ENCODE measurements at places on chromosomes 4 and X.

- no peak for DNase-seq
These were observed 27.0 kb downstream of the NYX start for GRCh38 chrX:41473936-41474725.

- no peak for DNase-seq
These were observed 14.7 kb downstream of the VEGFC start for GRCh38 chr4:176778063-176778462.

DNA sequence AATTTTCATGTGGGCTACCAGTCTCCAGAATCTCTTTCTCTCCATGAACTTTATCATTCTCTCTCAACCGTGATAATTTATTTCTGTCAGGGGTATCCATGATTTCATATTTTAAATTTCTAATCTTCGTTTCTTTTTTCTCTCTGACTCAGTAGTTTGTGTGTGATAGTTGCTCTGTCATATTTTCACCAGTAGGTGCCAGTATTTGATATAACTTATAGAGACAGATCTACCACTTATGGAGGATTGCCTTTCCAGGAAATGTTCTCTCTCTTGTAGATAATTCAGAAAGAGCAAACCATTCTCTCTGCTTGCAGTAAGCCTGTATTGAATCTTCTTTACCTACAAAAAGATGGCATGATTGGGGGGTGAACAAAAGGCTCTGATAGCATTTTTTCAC, 79.3 kb upstream of the DYNLT3 start:
- DNase-seq: peak; percentile 63

- DNase-seq: no peak
These were observed 7.3 kb downstream of the PPP1R3F start for GRCh38 chrX:49276671-49277534.

DNA sequence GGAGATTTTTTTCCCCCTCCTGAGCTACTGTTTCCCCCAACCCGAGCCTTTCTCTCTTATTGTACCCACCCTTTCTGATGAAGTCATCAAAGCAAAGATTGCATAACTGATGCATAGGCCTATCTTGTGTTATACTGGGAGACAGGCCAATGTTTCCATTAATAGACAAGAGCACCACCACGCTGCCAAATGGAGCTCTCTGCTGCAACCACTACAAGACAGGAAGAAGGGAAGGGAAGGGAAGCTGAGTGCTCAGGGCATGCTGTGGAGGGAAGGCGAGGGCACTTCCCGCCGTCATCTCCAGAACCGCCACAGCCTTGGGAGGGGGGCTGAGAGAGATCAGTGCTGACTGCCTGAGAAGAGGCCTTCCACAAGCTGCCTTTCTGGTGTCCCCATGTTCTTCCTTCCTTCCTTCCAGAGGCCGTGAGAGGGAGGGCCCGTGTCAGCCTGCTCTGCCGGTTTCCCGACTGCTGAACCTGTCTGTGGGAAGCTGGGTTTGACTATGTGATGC, 75.0 kb downstream of the MGST2 start:
- DNase-seq: peak; percentile 67

DNA sequence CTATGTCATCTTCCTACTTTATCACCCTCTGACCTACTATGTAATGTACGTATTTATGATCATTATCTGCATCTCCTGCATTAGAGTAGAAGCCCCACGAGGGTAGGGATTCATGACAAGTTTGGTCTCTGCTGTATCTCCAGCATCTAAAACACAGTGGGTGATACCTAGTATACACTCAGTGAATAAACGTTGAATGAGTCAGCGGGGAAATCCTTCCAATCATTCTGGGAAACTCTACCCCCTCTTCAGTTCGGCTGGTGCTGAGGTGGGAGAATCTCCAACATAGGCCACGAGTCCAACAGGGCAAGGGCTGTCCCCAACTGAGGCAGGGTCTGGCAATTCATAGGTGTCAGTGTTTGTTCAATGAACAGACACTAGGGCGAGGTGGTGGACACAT, 74.4 kb upstream of the EFNB1 start:
- no peak for DNase-seq

GRCh38 chrX:154376774-154377173, 2.3 kb upstream of the EMD start:
- DNase-seq: no peak

GRCh38 chr4:7811536-7812191, 128.0 kb downstream of the AFAP1 start:
- DNase-seq: no peak

DNA sequence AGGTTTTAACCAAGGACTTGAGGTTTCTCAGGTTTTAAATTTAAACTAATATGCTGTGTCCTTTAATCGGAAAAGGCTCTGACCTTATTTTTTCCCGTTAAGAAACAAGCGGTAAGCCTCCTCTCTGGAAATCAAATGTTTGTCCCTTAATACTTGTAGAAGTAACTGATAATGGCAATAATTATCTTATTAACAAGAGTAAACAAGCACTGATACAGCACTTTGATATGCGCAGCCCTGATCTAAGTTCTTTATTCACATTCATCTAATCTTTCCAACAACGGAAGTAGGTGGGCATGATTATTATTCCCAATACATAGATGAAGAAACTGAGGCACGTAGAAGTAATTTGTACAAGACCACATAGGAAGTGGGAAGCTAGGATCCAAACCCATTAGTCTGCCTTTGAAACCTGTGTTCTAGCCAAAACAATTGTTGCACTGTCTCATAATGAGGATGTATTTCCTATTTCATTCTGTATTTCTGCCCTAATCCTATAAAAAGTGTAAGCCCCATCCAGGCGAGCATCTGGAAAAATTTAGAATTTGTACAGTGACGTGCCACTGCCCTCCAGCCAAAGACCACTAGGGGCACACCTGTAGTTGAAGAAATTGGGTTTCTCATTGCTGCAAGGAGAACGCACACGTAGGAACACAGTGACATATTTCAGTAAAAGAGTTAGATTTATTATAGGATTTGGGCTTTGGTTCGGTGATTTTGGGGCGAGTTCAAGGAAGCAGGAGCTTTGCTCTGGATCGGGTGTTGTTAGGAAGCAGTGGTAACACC, 606 bp downstream of the CXorf58 start:
- no peak for DNase-seq

GRCh38 chr4:185183622-185184281, 20.0 kb downstream of the CFAP97 start:
- DNase-seq: peak; percentile 82

DNA sequence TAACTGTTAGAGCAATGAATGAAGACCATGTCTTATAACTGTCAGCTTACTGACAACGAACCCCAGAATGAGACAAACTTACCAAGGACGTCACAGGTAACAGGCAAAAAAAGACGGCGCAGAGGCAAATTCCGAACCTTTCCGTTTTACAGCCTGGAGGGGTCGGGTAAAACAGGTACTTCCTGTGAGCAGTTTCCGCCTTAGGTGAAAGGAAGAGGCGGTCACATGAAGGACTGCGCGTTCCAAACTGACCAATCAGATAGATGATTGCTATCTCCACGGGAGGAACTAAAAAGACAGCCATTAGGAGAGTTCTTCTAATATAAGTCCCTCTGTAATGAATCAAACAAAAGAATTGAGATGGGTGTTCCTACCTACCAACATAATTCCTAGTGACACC, at the start of gene COX7B2:
Gene COX7B2 (minus strand): TSS at position 168 of the 400 bp plus-strand sequence. CDS start 174,053 bp downstream, outside the sequence.
- DNase-seq: no peak

- no peak for DNase-seq
These were observed 103.5 kb upstream of the KCNIP4 start for GRCh38 chr4:22052076-22052475.

DNA sequence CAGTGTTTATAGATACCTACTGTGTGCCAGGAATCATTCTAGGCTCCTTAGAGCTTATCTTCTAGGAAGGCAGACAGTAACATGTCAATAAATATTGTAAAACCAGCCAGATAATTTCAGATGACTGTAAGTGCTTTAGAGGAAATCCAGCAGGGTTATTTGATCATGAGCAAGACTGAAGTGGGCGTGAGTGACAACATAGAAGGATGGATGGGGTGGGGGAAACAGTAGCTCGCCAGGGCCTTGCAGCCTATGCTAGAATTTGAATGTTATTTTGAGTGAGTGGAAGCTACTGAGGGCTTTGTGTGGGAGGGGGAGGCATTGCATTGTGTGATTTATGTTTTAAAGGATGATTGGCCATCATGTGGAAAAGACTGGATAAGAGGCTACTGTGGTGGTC, 6.7 kb downstream of the SRD5A3 start:
- DNase-seq: no peak

DNA sequence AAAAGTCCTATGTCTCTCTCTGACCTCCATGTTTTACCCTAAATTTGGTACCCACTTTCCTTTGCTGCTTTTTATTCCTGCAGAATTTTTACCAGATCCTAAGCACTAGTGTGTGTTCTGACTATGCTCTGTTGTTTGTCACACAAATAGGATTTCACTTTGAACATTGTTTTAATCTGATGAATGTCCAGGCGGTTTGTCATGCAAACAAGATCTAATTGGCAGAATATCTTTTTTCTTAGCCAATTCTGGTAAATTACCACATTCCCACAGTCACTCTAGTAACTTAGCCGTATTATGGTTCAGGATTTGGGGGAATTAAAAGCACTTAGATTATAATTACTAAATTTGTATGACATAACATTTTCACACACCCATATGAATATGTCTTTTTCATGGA, 557.2 kb upstream of the BOD1L1 start:
- DNase-seq: no peak

DNA sequence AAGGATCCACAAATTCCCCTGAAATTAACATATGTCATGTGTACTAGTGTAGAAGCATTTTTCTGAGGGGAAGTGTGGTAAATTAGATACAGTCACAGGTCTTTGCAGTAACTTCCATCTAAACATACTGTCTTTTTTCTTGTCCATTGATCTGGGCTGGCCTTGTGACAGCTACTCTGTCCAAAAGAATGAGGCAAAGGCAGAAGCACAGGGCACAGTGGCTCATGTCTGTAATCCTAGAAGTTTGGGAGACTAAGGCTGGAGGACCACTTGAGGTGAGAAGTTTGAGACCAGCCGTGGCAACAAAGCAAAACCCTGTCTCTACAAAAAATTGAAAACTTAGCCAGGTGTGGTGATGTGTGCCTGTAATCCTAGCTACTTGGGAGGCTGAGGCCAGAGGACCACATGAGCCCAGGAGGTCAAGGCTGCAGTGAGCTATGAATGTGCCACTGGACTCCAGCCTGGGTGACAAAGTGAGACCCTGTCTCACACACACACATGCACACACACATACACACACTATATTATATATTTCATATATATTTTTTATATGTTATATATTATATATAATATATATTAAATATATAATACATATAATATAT, 47.6 kb downstream of the HAND2 start:
- no peak for DNase-seq

- DNase-seq: peak; percentile 18
These were observed 24.6 kb downstream of the NAP1L5 start for GRCh38 chr4:88672987-88673386.

- DNase-seq: no peak
These were observed 5.6 kb downstream of the QRFPR start for GRCh38 chr4:121375262-121375661.

DNA sequence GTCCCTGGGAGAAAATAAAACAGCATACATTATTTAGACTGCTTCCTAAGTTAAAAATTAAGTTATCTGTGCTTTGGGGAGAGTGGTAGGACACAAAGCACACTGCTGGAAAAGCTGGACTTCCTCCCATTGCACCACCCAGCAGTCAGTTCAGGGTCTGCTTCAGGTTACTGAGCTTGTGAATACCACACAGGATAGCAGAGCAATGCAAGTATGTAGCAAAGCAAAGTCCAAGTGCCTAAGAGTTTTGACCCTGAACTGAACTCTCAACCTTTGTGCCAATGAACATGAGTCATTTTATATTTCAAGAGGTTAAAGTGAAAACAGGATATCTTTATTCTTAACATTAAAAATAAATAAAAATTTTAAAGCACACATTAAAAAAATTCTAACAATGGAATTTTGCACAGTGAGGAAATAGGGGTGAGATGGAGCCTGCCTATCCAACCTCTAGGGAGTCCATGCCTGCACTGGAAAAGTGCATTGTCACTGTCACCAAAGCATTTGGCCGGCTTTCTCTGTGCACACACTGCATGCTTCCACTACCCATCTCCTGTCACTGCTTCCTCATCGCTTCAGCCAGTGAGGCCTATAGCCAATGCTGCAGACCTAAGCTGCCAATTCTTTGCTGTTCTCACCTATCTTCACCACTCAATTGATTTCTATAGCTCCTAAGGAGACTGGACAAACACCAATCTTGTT, 50.9 kb downstream of the ABCG2 start:
- no peak for DNase-seq

DNA sequence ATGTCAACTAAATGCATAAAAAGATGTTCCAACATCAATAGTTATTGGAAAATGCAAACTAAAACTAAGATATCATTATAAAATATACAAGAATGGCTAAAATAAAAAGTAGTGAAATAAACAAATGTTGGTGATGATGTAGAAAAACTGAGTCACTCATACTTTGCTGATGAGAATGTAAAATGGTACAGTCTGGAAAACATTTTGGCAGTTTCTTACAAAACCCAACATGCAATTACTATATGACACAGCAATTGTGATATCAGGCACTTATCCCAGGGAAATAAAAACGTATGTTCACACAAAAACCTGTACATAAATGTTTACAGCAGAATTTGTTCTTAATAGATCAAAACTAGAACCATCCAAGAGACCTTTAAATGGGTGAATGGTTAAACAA, 182.6 kb downstream of the RTL9 start:
- no peak for DNase-seq

DNA sequence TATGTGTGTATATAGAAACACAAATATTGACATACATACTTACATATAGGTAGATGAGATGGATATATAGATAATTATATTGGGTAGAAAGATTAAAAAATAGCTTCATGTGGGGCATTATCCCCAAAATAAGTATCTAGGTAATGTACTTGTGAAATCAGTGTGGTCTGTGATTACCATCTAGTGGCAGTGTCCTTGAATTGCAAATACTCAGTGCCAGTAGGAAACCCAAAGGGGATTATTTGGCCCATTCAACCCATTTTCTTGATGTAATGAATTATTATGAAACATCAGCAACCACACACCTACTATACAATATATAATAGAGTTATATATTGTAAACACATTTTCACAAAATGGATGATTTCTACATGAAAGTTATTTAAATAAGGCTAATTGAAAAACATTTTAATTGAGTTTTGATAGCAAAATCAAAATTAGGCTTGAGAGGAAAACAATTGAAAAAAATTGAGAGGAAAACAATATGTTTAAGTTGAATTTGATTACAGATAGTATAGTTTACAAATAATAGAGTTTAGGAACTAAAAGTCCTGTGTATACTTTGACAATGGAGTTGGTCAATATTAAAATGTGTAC, 389.4 kb downstream of the GALNTL6 start:
- DNase-seq: peak; percentile 30

DNA sequence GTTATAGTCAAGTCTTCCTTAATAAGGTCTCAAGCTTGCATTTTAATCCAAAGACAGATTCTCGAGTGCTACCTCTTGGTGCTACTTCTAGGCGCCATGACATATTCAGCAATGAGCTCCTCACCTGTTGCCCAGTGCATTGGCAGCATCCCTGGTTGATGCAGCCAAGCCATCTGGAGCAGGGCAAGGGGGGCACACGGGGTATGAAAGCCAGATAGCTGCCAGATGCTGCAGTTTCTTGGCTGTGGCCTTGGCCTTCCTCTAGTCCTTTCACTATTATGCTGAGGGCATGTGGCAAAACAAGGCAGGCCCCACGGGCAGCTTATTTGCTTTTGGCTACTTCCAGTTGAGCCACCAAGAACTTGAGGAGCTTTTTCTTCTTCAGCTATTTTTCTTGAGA, 168.6 kb upstream of the PGRMC2 start:
- no peak for DNase-seq

GRCh38 chr4:164252286-164252685, 501.6 kb upstream of the SMIM31 start:
- DNase-seq: no peak
